B cell (primary cell): ENCODE measurements at places on chromosomes 6 and 20.

DNA sequence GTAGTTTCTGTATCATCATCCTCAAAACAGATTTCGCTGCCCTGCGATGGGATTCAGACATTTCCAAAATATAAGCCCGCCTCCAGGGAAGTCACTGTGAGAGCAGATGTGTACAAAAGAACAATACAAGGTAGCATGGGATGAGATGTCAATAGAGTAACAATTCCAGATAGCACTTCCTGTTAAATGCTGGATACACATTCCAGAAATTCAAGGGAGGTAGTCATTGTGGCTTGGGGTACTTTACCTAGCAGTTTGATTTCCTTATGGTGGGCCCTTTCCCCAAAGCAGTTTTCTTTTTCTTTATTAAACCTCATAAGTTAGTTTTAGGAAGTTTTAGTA, 2.5 kb downstream of the RNF217 start:
- no peak for DNase-seq

DNA sequence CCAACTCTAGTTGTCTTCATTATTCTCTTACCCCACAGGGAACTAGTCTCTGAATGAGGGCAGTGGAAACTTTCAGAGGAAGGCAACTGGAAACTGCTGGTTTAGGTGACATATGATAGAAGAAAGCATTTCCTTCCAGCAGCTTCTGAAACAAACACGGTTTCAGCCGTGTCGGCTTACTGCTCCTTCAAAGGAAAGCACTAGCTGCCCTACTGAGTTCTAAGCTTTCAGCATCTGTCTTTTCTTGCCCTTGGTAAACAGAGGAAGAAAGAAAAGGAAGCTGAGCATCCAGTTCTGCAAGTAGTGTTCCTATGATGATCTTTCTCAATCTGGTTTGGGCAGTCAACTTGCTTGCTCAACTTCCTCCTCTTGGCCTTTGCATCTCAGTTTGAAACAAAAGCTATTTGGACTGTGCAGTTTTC, 117.5 kb upstream of the CEP85L start:
- no peak for DNase-seq

- peak; percentile 35 for DNase-seq
These were observed 5.6 kb upstream of the ADGRF1 start for GRCh38 chr6:47047479-47048407.

GRCh38 chr20:47529840-47530239, 28.2 kb downstream of the NCOA3 start:
- DNase-seq: no peak

- no peak for DNase-seq
These were observed 376.2 kb downstream of the BTBD3 start for GRCh38 chr20:12293900-12294299.

DNA sequence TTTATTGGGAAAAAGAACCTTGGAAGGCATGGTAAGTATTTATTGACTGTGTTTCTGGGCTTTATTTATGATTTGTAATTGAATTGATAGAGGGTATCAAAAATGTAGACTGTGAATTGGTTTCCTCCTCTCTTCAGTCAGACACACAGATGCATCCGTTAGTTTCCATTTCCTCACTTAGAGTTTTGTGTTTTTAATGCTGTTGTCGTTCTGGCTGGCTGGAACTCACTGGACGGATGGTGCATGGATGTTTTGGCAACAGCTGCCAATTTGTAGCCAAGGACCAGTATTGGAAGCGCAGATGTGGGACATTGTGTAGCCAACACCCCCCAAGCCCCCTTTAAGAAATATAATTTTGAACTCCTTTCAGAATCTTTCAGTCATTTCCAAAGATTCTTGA, 134.5 kb downstream of the JARID2 start:
- no peak for DNase-seq

GRCh38 chr6:127031511-127031910, 87.0 kb upstream of the RSPO3 start:
- no peak for DNase-seq

DNA sequence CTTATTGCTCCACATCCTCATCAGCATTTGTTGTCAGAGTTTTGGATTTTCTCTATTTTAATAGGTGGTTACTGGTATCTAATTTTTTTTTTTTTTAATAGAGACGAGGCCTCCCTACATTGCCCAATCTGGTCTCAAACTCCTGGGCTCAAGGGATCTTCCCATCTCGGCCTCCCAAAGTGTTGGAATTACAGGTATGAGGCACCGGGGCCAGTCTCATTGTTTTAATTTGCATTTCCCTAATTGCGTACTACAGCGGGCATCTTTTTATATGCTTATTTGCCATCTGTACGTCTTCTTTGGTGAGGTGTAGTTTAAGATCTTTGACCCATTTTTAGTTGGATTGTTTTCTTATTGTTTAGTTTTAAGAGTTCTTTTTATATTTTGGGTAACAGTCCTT, 210.4 kb upstream of the SULF2 start:
- no peak for DNase-seq

- peak; percentile 39 for DNase-seq
These were observed 12.9 kb downstream of the TGM2 start for GRCh38 chr20:38152175-38152620.

GRCh38 chr6:148873154-148873553, 126.3 kb downstream of the UST start:
- no peak for DNase-seq

DNA sequence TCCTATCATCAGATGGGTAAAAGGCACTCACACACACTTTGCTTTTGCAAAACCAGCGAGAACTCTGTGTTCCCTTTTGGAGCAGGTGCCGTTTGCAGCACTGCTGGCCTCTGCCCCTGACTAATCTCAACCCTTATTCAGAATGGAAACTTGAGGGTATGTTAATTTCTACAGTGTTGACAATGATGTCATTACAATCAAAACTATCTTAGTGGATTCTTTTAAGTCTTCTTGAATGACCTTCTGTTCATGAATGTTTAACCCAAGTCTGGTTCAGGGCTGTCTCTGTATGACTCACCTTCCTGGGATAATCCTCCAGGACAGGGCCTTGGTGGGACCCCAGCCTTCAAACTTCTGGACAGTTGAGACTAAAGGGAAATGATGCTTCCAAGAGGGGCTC, 197.9 kb downstream of the CDH4 start:
- no peak for DNase-seq

DNA sequence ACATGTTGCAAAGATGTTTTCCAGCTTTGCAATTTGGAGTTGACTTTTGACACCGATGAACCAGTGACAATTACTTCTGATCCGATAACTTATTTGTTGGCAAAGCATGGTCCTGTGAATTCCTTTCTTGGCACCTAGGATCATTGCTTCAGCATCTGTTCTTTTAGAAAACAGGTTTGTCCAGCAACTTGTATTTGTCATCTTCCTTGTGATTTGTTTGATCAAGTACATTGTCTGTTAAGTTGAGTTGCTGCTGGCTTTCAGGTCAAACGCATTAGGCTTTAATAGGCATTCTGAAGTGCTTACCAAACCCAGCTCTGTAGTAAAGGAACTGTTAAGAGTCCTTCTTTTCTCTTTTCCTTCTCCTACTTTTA, 192.4 kb upstream of the ZNF217 start:
- no peak for DNase-seq

- no peak for DNase-seq
These were observed 170.0 kb upstream of the AGPAT4 start for GRCh38 chr6:161443848-161444247.

GRCh38 chr6:99882128-99882702, 111.8 kb downstream of the MCHR2 start:
- DNase-seq: no peak

DNA sequence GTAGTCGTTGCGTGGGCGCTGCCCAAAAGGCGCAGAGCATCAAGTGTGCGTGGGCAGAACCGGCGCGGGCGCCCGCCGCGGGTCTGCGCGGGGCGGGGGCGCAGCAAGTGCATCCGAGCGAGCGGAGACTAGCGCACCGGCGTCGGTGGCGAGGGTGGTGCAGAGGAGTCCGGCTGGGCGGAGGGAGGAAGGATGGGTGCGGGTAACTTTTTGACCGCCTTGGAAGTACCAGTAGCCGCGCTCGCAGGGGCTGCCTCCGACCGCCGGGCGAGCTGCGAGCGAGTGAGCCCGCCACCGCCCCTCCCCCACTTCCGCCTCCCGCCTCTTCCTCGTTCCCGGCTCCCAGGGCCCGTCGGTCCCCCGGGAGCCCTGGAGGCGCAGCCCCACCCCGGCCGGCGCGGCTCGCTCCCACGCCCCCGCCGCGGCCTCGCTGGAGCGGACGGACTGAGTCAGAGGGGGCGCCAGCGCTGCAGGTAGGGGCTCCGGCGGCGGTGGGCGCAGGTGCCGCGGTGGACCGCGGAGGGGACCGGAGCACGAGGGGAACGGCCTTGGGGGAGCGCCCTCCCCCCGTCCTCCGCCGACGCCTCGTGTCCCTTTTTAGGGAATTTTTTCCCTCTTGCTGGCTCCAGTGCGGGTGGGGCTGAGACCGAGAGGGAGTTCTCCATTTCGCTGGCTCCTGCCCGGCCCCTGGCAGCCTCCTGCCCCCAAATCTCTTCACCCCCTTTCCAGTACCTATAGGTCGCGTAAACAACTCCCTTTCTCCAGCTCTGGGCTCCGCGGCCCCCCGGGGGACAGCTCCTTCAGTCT, 1.6 kb upstream of the DBNDD2 start:
- DNase-seq: peak; percentile 64

DNA sequence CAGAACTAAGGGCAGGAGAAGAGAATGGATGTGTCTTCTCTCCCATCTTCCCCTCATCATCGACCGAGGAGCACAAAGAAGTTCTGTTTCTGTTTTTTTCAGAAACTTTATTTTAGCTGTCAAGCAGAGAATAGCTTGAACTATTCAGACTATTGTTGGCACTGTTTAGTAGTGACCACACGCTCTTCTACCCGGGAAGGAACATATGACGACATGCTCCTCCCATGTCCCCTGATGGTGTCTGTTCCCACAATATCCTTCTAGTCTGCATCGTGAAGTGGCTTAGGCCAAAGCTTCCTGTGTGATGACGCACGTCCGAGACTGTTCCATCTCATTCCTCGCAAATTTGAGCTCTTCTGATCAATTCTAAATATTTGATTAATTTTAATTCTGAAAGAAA, 27.2 kb upstream of the KIF25 start:
- no peak for DNase-seq
